ENCODE measurements at places on chromosomes 11 and 22.

- DNase-seq, result no peak
Observed at GRCh38 chr11:121757480-121758125, 304.8 kb upstream of the SORL1-AS1 start.

- DNase-seq, result no peak
Observed at GRCh38 chr11:128291835-128292234, 295.5 kb downstream of the ETS1 start.

- DNase-seq, result no peak
Observed at GRCh38 chr11:66687831-66688281, 10.2 kb upstream of the RBM4B start.

- no peak for DNase-seq
Observed at GRCh38 chr11:89490602-89490980, 584 bp downstream of the NOX4 start.

- no peak for DNase-seq
Observed at GRCh38 chr11:117823294-117823945, 1.1 kb downstream of the FXYD2 start.

DNA sequence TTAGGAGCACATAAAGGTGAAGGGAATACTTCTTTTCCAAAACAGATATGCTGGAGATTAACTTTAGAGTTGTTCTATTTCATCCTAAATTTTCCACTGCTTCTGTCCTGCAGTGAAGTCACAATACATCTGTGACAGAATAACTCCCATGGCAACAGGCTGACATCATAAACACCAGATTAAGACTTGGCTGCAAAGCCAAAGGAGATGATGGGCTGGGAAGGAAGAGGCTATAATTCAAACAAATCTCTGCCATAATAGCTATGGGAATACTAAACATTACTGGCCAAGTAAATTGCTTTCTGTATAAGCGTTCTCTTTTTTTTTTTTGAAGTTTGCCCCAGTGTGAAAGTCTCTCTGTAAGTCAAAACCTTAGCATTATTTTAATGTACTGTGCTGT lies 107.7 kb downstream of the CADM1 start:
- no peak for DNase-seq

GRCh38 chr11:131661132-131661531 lies 290.7 kb downstream of the NTM start:
- DNase-seq, result no peak

- DNase-seq, result peak; percentile 68
Observed at GRCh38 chr22:32796865-32797573, 4.5 kb upstream of the TIMP3 start.

- DNase-seq, result no peak
Observed at GRCh38 chr11:114449845-114450244, 10.6 kb downstream of the REXO2 start.
